ENCODE measurements at places on chromosomes 12 and 14.

DNA sequence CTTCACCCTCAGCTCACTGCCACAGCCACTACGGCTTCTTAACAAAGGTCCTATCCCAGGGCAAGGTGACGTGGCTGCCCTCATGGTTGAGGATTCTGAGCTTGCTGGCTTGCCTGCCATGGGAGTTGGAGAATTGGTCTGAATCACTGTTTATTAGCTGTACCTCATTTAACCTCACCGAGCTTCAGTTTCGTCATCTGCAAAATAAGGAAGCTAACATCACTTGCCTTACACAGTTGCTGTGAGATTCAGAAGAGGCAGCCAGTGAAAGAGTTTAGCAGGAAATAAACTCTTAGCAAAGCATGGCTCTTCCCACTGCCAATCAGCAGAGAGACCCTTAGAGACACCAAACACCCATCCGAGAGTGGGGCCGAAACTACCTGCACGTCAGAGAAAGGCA, 90.1 kb upstream of the KCNA1 start:
- no peak for DNase-seq

GRCh38 chr14:56730538-56731145, 79.6 kb downstream of the OTX2 start:
- no peak for DNase-seq

GRCh38 chr12:76226956-76227355, 121.3 kb downstream of the BBS10 start:
- DNase-seq, result no peak

DNA sequence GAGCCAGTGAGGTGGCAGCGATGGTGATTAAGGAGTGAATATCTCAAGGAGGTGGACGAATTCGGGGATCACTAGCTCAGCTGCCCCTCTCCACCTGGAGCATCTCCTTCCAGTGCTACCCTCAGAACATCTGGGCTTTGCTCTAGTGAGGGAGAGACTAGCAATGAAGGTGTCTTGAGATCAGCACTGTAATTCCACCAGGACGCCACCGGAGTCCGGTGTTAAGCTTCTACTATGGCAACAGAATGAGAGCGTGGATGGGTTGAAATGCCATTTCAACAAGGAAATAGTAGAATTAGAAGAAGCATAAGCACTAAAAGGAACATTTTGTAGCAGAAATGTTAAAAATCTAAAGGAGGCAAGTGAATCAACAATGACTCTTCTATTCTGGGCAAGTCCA, 61.1 kb downstream of the NTF3 start:
- DNase-seq, result no peak

DNA sequence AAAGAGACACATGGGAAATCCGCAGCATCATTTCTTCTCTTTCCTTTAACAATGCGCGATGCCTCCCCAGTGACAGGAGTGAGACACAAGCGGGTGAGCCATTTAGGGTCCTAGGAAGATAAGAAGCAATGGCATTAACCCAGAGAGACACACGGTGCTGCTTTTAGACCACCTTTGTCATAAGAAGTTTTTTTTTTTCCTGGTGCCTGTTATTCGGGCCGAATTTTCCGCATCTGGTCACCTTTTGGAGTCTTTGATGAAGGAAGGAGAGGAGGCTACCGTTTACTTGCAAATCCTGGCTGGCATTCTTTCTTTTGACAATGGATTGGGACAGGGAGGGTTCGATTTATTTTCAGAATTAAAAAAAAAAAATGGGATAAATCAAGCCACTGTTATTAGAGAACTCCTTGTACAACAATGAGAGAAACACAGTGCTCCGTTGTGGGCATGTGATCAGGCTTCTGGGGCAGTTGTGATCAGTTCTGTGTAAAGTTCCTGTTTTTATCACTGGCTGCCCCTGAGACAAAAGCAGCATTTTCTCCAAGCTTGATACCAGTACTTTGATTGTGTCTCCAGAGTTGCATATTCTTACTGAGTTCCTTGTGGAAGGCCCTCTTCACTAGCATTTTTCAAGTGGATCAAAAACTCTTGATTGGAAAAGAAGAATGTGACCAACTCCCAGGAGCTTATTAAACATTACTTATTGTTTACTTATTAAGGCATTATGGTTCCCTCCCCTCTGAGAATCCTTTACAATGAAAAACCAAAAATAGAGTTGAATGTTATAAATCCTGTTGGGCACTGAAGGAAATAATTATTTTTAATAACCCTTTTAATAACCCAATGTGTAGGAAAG, 1.1 kb downstream of the DIP2B start:
- no peak for DNase-seq

GRCh38 chr12:24134092-24134491, 184.6 kb upstream of the SOX5 start:
- DNase-seq, result no peak

- DNase-seq, result no peak
Observed at GRCh38 chr12:111086947-111087700, 166.7 kb upstream of the MYL2 start.

DNA sequence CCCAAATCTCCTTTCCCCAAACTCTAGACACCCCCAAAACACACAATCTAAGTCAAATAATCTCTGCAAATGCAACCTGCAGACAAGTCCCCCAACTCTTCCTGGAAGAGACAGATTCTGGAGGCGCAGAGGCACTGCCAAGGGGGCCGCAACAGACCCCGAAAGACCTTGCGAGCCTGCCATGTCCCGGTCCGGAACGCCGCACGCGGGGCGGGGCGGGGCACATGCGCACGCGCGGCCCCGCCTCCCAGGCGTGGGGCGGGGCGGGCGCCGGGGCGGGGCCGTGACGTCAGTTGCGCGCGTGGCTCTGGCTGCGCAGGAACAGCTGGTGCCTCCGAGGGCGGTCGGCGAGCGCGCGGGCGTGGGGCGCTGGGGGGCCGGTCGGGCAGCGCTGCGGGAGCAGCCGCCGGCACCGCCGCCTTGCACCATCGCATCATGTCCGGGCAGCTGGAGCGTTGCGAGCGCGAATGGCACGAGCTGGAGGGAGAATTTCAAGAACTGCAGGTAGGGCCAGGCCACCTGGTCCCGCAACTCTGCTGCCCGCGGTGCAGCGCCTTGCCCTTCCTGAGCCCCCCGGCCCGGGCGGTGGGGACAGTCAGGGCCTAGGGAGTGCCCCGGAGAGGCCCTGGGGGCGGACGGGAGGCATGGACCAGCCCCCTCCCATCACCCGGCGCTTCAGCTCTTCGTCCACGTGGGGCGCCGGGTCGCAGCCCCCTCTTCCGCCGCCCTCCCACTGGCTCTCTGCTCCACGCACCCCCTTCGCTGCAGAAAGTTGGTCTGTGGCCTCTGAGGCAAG, at the start of gene TMEM120B:
TMEM120B (plus strand) TSS at position 292 of the 796 bp plus-strand sequence; CDS start at position 436, 144 bp downstream.
- DNase-seq, result peak; percentile 78

DNA sequence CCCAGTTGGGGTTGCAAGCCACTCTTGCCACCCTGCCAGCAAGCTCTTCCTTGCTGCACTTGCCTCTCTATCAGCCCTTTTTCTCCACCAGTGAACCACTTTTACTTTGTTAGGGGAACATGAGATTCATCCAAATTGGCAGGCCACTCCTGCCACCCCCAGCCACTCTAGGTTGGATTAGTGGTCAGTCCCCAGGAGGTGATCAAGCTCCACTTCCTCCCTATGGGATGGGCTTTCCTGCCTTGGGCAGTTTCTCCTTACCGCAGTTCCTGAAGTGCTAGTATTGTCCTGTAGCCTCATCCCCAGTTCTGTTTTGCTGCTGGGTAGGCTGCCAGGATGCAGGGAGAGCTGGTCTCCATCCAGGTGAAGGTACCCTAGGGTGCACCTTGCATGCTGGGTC, 104.5 kb downstream of the ALG10 start:
- no peak for DNase-seq

- no peak for DNase-seq
Observed at GRCh38 chr14:96037891-96038557, 1.1 kb upstream of the C14orf132 start.

DNA sequence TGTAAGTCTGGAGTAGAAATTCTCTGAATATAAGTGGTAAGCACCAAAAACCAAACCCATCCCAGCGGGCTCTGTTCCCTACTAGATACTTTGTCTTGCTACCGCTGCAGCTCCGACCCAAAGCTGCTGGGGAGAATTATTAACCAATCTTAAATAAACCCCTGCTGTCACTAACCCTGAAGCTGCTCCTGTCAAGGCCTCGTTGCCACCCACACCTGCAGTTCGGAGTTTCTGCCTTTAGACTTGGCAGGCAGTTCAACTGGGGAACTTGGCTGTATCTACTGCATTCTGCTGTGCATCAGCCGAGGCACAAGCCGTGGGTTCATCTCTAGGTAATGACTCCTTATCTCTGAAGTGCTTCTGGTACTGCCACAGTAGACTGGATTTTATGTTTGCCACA, 55.5 kb downstream of the PPM1A start:
- DNase-seq, result no peak

DNA sequence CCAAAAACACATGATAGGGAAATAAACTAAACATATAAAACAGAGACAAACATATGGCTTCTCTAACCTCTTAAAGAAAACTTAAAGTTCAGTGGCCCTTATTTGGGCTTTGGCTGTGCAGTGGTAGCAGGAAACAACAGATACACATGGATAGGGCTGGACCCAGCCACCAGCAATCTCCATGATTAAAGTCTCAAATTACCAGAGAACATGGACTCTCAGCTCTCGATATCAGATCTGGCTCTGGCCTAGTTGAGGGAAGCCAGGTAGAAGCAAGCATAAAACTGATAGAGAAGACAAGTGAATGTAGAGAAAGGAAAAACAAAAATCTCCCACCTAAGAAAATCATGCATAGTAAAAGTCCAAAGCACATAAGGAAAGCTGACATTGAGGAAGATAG, 164.8 kb downstream of the ITPR2 start:
- no peak for DNase-seq

Measured in stimulated activated CD4-positive, alpha-beta T cell treated with anti-CD3 and anti-CD28 coated beads, Interleukin-1b, Interleukin-23, amount 100 ng/mL, for 4 hours (primary cell).